Type B pancreatic cell (in vitro differentiated cells): ENCODE measurements at places on chromosomes 16 and 17.
A peak's percentile ranks its signal among the peaks of the same experiment; 100 is the strongest.

- peaks cover 14% of the 10 kb centered on the region for H3K36me3 ChIP-seq
- peaks cover 39% of the 10 kb centered on the region for H3K4me1 ChIP-seq
- no peak for DNase-seq
Measured at GRCh38 chr16:81482329-81483063, 37.9 kb downstream of the CMIP start.

GRCh38 chr17:750431-751037 is 1.5 kb downstream of the GEMIN4 start:
- no peak for DNase-seq
- H3K36me3 ChIP-seq: peaks cover 25% of the 10 kb centered on the region
- H3K4me1 ChIP-seq: peaks cover 29% of the 10 kb centered on the region
- peak overlapping the region; percentile 94 for H3K27ac ChIP-seq

DNA sequence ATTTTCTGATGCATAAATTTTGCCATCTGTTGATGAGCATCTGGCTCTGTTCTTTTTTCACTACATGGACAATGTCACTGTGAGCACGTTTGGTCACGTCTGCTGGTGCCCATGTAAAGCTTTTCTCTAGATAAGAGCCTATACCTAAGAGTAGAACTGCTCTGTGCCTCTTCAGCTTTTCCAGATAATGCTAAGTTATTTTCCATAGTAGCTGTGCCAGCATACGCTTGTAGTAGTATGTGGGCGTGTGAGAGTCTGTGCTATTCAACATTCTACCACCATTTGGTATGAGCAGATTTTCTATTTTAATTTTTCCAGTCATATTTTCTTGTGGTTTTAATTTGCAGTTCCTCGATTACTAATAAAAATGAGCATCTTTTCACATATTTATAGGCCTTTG is 33.2 kb downstream of the VPS35L start:
- no peaks in the 10 kb centered on the region for H3K27me3 ChIP-seq
- H3K36me3 ChIP-seq: peaks cover 19% of the 10 kb centered on the region
- no peak overlapping the region for H3K27ac ChIP-seq
- H3K4me3 ChIP-seq: no peak overlapping the region
- no peak for DNase-seq
- peaks cover 4% of the 10 kb centered on the region for H3K4me1 ChIP-seq

DNA sequence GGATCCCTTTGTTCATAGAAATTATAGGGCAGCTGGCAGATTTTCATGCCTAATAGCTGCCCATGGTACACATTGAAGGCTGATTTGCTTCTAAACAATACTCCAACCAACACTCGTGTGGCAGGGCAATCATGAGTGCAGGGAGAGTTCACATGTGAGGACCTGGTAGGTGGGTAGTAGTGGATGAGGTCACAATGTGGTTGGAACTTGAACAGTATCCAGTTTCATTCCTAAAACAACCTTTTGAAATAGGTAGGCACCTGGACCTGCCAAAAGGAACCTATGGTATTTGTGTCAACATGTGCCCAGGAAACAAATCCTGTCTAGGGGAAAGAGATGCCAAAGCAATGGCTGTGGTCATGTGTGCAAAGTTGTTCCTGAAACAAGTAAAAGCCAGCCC is 32.8 kb downstream of the CCL4 start:
- peaks cover 7% of the 10 kb centered on the region for H3K27me3 ChIP-seq
- no peak overlapping the region for H3K27ac ChIP-seq
- H3K4me3 ChIP-seq: no peak overlapping the region
- peaks cover 16% of the 10 kb centered on the region for H3K4me1 ChIP-seq

DNA sequence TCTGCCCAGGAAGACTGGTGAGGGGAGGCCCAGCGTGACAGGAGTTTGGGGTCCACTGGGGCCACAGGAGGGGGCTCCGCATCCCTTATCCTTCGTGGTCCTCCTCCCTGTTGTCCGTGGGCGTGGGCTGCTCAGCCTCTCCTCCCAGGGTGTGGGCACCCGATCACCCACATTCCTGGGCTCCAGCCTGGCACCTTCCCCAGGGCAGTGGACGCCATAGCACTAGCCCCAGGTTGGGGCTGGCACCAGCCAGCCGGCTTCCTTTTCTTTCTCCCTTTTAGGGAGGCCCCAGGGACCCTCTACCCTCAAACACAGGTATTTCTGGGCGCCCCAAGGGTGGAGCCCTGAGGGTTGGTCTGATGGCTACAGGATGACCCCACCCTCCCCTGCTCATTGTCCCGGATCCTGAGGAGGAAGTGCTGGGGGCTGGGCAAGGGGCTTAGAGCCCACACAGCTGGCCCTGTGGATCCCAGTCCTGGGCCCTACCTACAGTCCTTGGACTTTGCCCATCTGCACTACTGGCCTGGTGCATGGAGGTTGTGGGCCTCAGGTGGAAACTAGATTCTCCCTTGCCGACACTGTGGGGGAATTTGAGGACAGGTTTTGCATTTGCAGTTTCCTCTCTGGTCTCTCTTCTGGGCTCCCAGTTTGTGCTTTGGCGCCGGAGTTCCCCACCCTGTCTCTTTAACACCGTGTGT is 1.1 kb downstream of the KIF1C start:
- peak overlapping the region; percentile 87 for H3K27ac ChIP-seq
- peak overlapping the region; percentile 89 for H3K4me3 ChIP-seq

- H3K27ac ChIP-seq: peak overlapping the region; percentile 69
- H3K27me3 ChIP-seq: no peaks in the 10 kb centered on the region
- peaks cover 4% of the 10 kb centered on the region for H3K36me3 ChIP-seq
- no peaks in the 10 kb centered on the region for H3K4me1 ChIP-seq
- no peak for DNase-seq
Measured at GRCh38 chr16:75227361-75228142, 8.8 kb downstream of the CTRB1 start.

- H3K27me3 ChIP-seq: no peaks in the 10 kb centered on the region
- H3K4me1 ChIP-seq: no peaks in the 10 kb centered on the region
- H3K36me3 ChIP-seq: peaks cover 16% of the 10 kb centered on the region
- H3K4me3 ChIP-seq: no peak overlapping the region
Measured at GRCh38 chr16:88588148-88588547, 17.9 kb downstream of the ZC3H18 start.

GRCh38 chr16:54750249-54750648 is 180.4 kb upstream of the IRX5 start:
- peaks cover 24% of the 10 kb centered on the region for H3K27me3 ChIP-seq
- H3K27ac ChIP-seq: no peak overlapping the region
- H3K4me3 ChIP-seq: no peak overlapping the region
- H3K4me1 ChIP-seq: no peaks in the 10 kb centered on the region
- no peak for DNase-seq
